ENCODE measurements at places on chromosomes 5 and 9.

DNA sequence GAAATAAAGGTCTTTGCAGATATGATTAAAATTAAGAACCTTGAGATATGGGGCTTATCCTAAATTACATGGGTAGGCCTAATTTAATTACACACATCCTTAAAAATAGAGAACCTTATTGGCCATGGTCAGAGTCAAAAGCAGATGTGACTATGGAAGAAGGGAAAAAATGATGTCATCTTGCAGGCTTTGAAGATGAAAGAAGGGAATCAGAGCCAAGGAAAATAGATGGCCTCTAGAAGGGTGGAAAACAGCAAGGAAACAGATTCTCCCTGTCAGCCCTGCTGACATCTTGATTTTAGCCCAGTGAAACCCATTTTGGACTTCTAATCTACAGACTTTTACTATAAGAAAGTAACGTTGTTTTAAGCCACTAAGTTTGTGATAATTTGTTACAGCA, 37.6 kb upstream of the KCNN2 start:
- DNase-seq = no peak

GRCh38 chr5:132896685-132897084, 23.2 kb downstream of the LEAP2 start:
- DNase-seq = no peak

GRCh38 chr9:3391414-3391813, 134.4 kb downstream of the RFX3 start:
- DNase-seq = no peak

- no peak for DNase-seq
Observed at GRCh38 chr5:64603676-64604075, 86.6 kb upstream of the SHISAL2B start.

GRCh38 chr5:56986626-56986947, 34.7 kb upstream of the MIER3 start:
- no peak for DNase-seq

All from activated CD4-positive, CD25-positive, alpha-beta regulatory T cell treated with anti-CD3 and anti-CD28 coated beads, Interleukin-2, amount 50 U/mL, for 72 hours (primary cell).